Renal cortical epithelial cell (primary cell): ENCODE measurements at places on chromosomes 3 and 15. TPM values are rescaled to one million over a fixed set of nuclear protein-coding genes. Genes with fewer than 3 reads are reported as not detected.
A peak's percentile ranks its signal among the peaks of the same experiment; 100 is the strongest.

DNA sequence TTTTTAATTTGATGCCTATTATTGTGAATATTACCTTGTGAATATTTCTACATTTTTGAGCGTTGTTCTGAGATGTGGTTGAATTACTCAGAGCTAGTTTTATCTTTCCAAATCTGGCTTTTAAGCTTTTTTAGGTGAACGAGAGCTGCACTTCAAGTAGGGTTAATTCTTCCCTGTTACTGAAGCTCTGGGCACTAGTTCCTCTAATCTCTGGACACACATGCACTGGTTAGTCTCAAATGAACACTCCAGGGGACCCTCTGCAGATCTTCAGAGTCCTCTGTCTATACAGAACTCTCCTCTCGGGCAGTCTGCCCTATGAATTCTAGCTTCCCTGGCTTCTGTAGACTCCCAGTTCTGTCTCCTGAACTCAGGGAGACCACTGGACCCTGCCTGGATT is 237.5 kb upstream of the TBC1D5 start:
- no peak for DNase-seq

DNA sequence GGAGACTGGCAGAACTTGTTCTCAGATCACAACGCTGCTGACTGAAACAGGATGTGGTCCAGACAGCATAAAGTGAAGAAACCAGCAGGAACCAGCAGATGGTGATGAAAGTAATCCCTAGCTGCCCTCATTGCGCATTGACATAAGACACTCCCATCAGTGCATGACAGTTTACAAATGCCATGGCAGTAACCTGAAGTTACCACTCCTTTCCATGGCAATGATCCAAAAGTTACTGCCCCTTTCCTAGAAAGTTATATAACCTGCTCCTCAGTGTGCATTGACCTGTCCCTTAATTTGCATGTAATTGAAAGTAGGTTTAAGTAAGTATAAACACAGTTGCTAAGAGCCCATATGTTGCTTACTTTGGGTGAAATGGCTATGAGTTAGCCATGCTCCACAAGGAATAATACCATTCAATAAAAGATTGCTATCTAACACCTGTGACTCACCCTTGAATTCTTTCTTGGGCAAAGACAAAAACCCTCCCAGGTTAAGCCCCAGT is 149.1 kb upstream of the CD96 start:
- DNase-seq: peak; percentile 23

Gene MST1
- 2.3 and 11.7 TPM in 2 replicates for total RNA-seq

Gene EPHA3
- total RNA-seq: 0.17 and 0.45 TPM in 2 replicates

Gene ITIH1
- total RNA-seq: not detected in 2 replicates

Gene MST1R
- total RNA-seq: 1.6 and 5.7 TPM in 2 replicates

GRCh38 chr3:12194209-12194608 is 35.5 kb upstream of the TIMP4 start:
- peak; percentile 96 for DNase-seq

GRCh38 chr3:6825524-6825923 is 35.4 kb upstream of the GRM7 start:
- DNase-seq: no peak

DNA sequence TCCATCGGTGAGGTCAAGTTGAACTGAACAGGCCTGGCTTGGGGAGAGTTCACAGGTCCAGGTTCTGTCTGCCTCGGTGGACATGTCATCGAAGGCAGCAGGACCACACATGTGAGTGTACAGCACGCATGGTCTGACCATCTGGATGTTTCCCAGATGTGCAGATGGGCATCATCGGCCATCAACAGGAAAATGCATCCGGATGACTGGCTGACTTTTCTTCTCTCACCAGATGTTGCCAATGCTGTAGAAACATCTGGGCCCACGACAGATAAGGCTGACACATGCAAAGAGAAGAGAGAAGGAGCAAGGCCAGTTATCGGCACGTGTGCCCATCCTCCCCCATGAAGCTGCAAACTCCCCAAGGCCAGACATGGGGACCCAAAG is 45.1 kb downstream of the NOX5 start:
- DNase-seq: no peak

Gene ZNF710
- 7.8 and 13.4 TPM in 2 replicates for total RNA-seq

GRCh38 chr3:141859651-141860050 is 16.8 kb upstream of the ATP1B3 start:
- DNase-seq: no peak

DNA sequence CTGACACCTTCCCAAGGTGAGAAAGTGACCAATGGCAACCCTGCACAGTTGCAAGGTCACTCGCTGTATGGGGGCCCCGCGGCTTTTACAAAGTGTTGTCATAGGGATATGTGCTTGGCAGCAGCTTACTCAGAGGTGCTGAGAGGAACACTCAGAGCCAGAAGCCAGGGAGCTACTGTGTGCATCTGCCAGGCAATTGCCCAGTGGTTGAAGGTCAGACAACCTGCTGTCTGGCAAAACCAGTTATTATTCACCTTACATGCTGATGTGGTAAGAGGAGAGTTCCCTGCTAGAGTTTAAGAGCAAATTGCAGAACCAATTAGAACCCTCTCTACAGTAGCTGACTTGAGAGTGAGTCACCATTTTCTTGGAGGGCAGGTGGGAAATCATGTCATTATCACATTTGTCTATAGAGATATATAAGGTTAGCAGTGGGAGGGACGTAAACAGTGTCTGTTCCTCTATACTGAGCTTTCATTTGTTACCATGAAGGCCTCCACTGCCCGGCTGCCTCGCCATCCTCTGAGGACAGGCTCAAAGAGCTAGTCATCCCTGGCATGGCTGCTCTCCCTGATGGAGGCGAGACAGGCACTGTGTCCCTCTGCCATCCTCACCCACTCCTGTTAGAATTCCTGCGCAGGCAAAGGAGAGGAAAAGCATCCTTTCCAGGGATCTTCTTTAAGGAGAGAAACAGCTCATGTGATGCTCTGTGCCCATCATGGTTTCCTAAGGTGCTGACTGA is 274.4 kb downstream of the PLCL2 start:
- DNase-seq: peak; percentile 68
